ENCODE measurements at places on chromosomes 11 and 22. TPM values are rescaled to one million over a fixed set of nuclear protein-coding genes. Genes with fewer than 3 reads are reported as not detected.

- no peak for DNase-seq
Observed at GRCh38 chr11:24496736-24497725, at the start of gene LUZP2. Gene LUZP2 (plus strand): TSS chr11:24497053.

DNA sequence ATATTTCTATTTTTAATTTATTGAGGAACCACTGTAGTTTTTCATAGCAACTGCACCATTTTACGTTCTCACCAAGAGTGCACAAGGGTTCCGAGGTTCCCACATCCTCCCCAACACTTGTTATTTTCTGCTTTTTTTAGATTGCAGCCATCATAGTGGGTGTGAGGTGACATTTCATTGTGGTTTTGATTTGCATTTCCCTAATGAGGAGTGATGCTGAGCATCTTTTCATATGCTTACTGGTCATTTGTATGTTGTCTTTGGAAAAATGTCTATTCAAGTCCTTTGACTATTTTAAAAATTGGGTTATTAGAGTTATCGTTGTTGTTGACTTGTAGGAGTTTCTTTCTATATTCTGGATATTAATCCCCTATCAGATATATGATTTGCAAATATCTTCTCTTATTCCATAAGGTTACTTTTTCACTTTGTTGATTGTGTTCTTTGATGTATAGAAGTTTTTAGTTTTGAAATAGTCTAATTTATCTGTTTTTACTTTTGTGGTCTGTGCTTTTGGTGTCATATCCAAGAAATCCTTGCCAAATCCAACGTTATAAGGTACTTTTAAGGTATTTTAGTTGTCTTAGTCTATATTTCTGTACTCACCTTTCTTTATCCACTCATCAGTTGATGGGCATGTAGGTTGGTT, 9.0 kb downstream of the NEAT1 start:
- DNase-seq = no peak

DNA sequence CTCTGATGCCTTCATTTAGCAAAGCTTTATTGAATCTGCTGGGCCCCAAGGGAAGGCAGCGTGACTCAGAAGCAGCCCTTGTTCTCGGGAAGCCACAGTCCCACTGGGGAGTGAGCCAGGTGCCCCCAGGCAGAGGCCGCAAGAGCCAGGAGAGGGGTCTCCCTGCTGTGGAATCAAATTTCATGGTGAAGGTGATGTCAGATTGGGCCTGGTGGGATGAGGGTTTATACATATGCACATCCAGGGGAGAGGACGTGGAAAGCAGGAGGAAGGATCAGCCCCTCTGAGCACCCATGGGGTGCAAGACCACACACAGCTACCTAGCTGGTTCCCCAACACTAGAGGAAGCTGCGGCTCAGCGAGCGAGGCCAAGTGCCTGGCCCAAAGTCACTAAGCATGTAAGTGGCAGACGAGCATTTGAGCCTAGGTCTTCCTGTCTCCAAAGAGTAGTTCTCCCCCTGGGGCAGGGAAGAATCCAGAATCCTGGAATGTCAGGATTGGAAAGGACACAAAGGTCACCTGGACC, 2.0 kb downstream of the SYNGR1 start:
- DNase-seq = no peak

- DNase-seq = no peak
Observed at GRCh38 chr11:34206407-34207300, 101.2 kb downstream of the NAT10 start.

OLFML1 gene
- not detected for total RNA-seq

ACR gene
- 1.5 TPM for total RNA-seq

MAML2 gene
- total RNA-seq = 2.6 TPM
